Activated naive CD4-positive, alpha-beta T cell treated with Interleukin-2 at 50 U/mL for 16 hours (primary cell): ENCODE measurements at places on chromosomes 2 and 18.
A peak's percentile ranks its signal among the peaks of the same experiment; 100 is the strongest.

GRCh38 chr2:240725671-240726070 is 34.0 kb downstream of the AQP12A start:
- DNase-seq = no peak

GRCh38 chr18:715626-716025 is 3.2 kb upstream of the ENOSF1 start:
- peak; percentile 27 for DNase-seq

DNA sequence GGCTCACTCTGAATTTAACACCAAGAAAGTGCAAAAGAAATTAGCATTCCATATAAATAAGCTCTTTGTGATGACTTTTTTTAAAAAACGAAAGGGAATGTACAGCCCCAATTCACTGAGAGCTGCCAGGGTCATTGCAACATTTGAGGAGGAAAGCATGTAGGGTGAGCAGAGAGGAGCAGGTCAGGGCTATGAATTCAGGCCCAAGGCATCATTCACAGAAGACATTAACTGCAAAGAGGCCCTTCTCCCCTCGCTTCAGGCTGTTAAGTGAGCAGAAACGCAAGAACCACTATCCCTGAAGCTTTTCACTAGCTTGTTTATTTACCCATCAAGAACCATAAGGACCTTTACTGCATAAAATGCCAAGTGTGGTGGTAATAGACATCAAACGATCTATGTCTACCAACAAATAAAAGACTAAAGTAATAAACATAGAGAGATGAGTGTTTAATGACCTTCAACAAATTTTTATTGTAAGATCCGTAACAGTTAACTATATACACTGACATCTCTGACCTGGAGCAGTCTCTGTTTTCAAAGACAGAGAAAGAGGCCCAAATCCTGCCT is 333.1 kb upstream of the HNRNPA3 start:
- DNase-seq = no peak

GRCh38 chr18:7902399-7902839 is 335.3 kb downstream of the PTPRM start:
- no peak for DNase-seq

DNA sequence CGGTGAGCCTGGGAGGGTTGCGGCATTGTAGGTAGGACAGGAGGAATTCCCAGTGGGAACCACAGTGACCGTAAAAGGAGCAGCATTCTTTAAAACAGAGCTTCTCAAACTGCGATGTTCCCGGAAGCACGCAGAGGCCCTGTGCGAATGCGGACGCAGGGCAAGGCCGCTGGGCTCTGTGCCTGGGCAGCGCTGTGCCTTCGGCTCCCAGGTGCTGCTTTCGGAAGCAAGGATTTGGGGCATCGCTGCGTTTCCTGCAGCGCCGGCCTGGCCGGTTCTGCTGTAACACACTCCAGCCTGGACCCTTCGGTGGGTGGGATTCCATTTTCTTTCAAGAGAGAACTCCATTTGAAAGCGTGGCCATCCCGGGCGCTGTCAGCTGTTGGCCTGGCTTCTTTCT is 118.6 kb downstream of the PTGR3 start:
- no peak for DNase-seq

GRCh38 chr2:53994818-53995808 is 24.3 kb upstream of the PSME4 start:
- no peak for DNase-seq

DNA sequence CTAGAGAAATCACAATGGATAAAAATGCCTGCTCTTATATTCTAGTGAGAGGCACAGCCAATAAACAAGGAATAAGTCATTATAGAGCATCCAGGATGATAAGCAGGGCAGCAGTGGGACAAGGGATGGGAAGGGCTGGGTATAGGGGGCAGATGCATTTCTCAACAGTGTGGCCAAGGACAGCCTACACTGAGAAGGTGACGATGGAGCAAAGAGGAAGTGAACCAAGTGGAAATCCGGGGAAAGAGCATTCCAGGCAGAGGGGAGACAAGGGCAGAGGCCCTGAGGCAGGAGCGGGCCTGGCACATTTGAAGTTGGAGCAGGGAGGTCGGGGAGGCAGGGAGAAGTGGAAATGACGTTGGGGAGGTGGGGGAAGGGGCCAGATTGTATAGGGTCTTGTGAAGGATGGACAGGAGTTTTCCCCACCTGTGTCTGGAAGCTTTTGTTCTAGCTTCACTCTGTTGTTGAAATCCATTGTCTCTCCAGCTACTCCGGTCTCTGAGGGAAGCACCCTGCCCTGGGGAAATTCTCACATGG is 17.6 kb downstream of the TMEM177 start:
- DNase-seq = no peak
